Stimulated activated naive B cell treated with anti-CD40 and anti-IgM and Interleukin-4, amounts not matched to agents 10 μg/mL and 1 μg/mL and 100 μg/mL, for 72 hours (primary cell): ENCODE measurements at places on chromosomes 3 and 15.
A peak's percentile ranks its signal among the peaks of the same experiment; 100 is the strongest.

DNA sequence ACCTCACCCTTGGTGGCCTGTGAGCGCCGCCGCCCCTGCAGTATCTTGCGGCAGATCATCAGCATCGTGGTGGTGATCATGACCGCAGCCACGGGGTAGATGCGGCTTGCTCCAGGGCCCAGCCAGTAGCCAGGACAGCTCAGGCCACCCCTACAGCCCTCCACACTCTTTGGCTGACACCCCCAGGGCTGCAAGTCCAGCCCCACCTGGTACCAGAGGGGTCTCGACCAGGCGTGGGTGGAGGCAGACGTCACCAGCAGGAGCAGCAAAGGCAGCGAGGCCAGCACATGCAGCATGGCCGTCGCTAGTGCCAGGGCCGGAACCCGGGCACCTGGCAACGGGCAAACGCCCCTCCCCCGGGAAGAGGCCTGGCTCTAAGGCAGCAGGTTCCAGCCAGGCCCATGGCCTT lies at the start of gene TMEM89:
TSS of gene TMEM89 (minus strand) at position 309 of the 409 bp plus-strand sequence. CDS start at position 296, 13 bp downstream.
- DNase-seq: no peak

GRCh38 chr3:16633948-16634347 lies 28.7 kb upstream of the DAZL start:
- DNase-seq: no peak

DNA sequence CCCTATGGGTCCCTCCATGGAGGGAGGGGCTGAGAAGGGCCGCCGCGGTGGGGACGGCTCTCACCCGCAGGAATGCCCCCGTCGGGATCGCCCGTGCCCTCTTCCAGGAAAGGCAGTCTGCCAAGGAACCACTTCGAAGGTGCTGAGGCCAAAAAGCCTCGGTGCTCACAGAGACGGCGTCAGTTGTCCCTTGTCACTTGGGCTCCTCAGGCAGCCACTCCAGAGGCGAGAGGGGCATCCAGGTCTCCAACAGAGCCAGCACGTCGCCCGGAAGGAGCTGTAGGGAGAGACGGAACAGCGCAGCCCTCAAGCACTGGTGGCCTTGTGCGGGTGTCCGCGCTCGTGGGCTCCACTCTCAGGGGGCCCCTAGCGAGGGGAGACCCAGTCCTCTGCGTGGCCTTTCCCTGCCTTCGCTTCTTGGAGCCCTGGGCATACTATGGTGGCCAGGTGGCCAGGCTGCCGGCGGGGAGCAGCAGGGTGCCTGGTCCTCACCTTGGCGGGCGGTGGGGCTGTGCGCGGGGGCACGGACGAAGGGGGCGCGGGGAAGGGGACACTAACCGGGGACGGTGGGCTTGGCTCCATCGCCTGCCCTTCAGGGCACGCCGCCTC lies 994 bp downstream of the MESP1 start:
- no peak for DNase-seq

- no peak for DNase-seq
Observed at GRCh38 chr3:63972987-63973386, 50.3 kb downstream of the PSMD6 start.

- DNase-seq: peak; percentile 78
Observed at GRCh38 chr3:36944641-36945270, at the start of gene TRANK1. TRANK1 (minus strand) TSS chr3:36945054; CDS start chr3:36944809, 245 bp downstream.

GRCh38 chr3:193348686-193349085 lies 29.9 kb downstream of the ATP13A5 start:
- no peak for DNase-seq

DNA sequence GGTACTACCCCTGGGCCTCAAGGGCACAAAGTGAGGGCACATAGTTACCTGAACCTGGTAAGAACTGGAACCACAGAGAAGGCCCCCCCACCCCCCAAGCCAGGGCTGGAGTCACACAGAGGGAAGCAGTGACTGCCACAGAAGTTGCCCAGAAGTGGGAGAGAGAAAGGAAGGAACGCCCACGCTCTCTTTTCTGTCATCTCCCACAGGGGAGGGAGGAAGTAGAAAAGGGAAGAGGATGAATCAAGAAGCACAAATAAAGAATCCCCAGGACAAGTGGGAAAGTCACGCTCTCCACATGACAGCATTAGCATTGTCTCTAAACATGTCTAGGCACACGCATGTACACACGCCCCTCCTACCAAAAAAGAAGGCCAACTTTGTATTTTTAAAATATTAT lies 114.7 kb upstream of the FRMD4B start:
- DNase-seq: no peak

DNA sequence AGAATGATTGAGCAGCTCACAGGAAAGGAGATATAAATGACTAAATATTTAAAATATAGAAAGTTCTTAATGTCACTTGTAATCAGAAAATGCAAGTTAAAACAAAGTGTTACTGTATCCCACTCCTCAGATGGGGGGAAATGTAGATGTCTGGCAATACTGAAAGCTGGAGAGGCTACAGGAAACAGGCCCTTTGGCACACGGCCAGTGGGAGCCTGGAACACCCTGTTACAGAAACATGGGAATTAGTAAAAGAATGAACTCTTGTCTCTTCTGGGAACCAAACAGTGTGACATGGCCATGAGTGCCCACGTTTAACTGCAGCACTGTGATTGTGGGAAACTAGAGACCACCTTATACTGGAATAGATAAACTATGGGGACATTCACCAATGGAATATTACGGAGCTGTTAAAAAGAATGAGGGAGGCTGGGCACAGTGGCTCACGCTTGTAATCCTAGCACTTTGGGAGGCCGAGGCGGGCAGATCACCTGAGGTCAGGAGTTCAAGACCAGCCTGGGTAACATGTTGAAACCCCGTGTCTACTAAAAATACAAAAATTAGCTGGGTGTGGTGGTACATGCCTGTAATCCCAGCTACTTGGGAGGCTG lies 50.2 kb downstream of the CDCP1 start:
- DNase-seq: no peak

GRCh38 chr3:71562938-71563337 lies 20.6 kb downstream of the FOXP1 start:
- DNase-seq: no peak

- DNase-seq: no peak
Observed at GRCh38 chr15:84889991-84890669, 5.7 kb downstream of the SLC28A1 start.

DNA sequence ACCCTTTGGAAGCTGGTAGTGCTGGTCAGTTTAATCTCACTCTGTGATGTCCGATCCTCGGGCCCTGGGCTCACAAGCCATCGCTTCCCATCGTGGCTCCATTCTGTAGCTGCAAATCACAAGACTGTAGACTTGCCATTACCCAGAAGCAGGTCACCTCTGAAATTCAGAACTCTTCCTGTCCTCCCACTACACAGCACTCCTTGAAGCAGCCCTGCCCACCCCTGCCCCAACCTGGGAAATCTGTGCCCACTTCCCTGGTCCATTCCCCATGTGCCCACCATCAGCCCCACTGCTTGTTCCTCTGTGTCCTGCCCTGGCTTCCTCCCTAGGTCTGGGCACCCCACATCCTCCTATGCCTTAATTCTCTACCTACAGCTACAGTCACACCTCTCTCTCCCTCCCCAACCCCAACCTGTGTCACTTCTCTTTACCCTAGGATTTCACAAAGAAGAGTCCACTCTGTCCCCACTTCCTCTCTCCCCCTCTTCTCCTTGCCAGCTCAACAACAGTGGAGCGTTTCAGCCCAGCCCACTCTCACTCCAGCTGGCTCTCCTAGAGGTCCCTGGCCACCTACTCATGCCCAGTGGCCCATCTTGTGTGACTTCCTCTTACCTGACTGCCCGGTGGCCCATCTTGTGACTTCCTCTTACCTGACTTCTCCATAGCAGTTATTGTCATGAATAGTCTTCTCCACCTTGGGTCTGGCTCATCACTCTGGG lies 8.3 kb downstream of the ZNF710 start:
- DNase-seq: no peak

DNA sequence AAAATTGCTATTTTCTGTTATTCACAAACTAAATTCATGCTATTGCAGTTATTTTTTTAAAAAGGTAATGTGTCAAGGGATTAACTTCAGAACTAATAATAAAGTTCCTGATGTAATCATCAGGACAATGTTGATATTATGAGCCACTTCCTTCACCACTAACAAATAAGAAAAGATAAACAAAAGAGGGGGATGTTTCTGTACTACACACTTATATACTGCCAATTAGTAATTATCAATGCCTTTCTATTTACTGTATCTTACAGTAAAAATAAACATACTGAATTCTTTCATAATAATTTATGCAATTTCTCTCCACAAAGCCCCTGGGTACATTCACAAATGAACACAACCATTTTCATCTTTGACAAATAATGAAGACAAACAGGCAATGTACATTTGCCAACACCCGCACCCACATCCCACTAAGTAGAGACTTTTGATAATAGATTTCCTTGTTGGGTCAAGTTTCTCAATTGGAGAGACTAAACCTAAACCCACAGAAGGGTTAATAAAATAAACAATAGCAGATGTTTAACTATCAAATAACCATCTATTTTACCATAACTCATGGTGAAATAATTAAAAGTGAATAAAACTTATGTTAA lies 3.7 kb downstream of the CBLB start:
- no peak for DNase-seq

GRCh38 chr15:35549567-35549966 lies 3.6 kb upstream of the DPH6 start:
- no peak for DNase-seq

GRCh38 chr3:34216711-34217335 lies 418.4 kb downstream of the PDCD6IP start:
- DNase-seq: no peak

DNA sequence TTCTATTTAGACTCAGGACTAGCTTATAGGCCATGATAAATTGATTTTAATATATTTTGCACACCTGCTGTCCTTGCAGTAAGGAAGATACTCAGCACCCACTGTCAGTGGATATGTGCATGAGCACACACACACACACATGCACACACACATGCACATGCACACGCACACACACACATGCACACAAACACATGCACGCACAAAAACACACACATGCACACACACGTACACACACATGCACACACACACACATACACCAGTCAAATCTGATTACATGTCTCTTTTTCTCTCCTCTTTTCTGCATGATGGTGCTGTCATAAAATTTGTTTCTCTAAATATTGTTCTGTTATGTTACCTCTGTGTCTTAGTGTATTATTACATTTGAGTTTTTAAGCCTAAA lies 87.3 kb upstream of the OSTN start:
- DNase-seq: no peak

DNA sequence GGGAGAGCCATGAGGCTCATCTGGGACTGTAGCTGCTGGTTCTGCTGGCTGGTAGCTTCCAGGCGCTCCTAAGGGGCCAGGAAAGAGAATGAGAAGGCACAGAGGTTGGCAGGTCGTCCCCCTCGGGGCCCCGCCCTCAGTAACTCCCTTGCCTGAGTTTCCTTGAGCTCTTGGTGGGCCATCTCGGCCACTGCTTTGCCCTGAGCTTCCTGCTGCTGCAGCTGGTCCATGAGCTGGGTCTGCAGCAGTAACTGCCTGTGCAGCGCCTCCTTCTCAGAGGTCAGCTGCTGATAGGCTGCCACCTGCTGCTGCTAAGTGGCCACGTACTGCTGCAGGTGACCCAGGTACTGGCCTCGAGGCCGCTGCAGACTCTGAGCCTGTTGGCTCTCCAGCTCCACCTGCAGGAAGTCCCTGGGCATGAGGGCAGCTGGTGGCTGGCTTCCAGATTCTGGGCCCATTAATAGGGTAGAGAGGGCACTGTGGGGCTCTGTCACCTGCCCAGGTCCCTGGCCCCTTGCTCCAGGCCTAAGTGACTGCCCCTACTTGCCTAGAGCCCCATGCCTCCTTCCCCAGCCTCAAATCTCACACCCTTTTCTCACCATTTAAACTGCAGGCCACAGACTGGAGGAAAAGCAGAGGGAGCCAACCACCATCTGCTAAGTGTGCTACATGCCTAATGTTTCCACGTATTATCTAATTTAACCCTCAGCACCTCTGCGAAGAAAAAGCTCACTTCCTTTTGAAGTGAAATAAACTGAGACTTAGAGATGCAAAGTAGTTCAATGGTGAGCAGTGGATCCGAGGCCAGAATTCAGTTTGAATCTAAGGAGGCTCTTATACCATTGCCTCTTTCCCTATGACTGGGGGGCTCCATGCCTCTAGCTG lies 10.8 kb upstream of the VPS33B start:
- peak; percentile 13 for DNase-seq

DNA sequence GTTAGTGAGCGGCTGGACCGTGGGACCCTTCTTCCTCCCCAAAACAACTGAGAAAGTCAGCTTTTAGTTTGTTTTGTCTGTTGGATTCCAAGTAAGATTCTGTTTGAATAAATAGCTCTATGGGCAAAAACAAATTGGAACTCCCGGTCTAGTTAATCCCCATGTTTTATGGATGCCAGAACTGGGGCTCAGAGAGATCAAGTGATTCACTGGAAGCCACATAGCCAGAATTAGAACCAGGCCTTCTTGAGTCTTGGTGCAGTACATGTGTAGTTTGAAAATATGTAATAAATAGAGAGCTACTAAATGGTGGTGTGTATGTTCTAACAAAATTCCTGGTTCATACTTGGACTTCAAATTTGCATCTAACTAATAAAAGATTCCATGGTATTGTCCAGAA lies 29.3 kb upstream of the POLR2M start:
- no peak for DNase-seq

DNA sequence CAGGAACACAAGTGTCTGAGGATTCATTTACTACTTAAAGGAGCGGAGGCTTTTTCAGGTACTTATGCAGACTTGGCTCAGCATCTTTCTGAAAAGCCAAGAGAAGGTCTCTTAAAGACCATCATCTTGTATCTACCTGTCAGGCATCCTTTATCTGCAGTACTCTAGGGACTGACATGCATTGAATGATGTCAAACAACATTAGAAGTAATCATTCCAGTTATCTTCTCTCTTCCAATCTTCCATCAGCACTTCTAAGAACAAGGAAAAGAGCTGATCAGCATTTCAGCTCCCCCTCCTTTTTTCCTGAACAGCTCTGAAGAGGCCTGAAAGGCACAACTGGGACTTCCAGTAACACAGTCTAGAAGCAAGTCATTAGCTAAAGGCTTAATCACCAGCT lies 214.8 kb downstream of the KCNH8 start:
- DNase-seq: no peak

DNA sequence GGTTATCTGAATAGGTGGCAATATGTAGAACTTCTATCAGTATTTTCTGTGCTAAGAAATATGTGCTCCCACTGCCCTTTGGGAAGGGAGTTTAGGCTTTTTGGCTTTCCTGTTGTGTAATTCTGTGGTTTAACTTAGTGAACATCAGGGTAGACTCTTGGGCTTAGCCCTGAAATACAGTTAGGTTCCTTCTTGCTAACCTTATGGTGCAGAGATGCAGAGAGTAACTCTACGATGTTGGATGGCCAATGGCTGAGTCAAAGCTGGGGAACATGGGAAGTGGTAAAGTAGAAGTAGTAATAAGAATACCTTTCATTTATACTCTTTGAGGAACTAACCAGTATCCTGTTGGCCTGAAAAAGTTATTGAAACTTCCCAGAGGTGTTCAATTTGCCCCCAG lies 80.8 kb upstream of the IL12A start:
- DNase-seq: no peak

GRCh38 chr3:145313751-145314150 lies 847.2 kb downstream of the PLOD2 start:
- no peak for DNase-seq
